ENCODE measurements at places on chromosomes 11 and 22. TPM values are rescaled to one million over a fixed set of nuclear protein-coding genes. Genes with fewer than 3 reads are reported as not detected.

Gene OR5T3
- total RNA-seq, result not detected

Gene SLCO2B1
- 6.7 TPM for total RNA-seq

Gene POU2AF3
- not detected for total RNA-seq

Gene PHOX2A
- total RNA-seq, result not detected

Gene MMP10
- 7.7 TPM for total RNA-seq

Gene VSIG10L2
- not detected for total RNA-seq

Gene ZNF214
- 0.85 TPM for total RNA-seq

Gene STK33
- total RNA-seq, result 3.6 TPM

Gene CASP5
- 1.1 TPM for total RNA-seq

Gene CRYBA4
- total RNA-seq, result not detected

Gene OR10G7
- not detected for total RNA-seq

Gene SLC22A25
- not detected for total RNA-seq

Data from tracheal epithelial cell (primary cell).